ENCODE measurements at places on chromosomes 6 and 20.

- H3K27me3 ChIP-seq, result no peaks in the 10 kb centered on the region
- no peak for DNase-seq
- H3K27ac ChIP-seq, result no peak overlapping the region
- no peak overlapping the region for H3K4me3 ChIP-seq
- no peaks in the 10 kb centered on the region for H3K36me3 ChIP-seq
- no peaks in the 10 kb centered on the region for H3K4me1 ChIP-seq
Measured at GRCh38 chr6:39649996-39650395, 75.2 kb downstream of the KIF6 start.

- no peaks in the 10 kb centered on the region for H3K36me3 ChIP-seq
- H3K4me1 ChIP-seq, result no peaks in the 10 kb centered on the region
- no peak for DNase-seq
Measured at GRCh38 chr20:6993511-6993910, 226.0 kb downstream of the BMP2 start.

DNA sequence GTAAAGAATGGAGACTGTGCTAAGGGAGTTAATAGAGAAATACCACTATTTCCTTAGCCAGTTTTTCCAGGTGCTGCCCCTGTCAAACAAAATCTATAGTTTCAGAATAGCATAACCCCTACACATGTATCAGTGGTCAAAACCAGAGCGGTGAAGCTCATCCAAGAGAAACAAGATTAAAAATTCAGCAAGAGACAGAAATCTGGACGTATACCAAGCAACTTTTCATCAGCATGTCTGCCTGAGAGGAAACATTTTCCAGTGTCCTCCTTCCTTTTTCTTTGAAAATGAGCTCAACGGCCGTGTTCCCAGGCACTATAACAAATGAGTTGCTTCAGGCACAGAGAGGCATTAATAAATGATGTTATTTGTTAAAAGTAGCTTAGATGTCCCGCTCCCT lies 416.5 kb downstream of the BCKDHB start:
- no peaks in the 10 kb centered on the region for H3K36me3 ChIP-seq
- peak overlapping the region; percentile 61 for H3K4me3 ChIP-seq
- H3K27me3 ChIP-seq, result no peaks in the 10 kb centered on the region

GRCh38 chr6:134515986-134516385 lies 198.1 kb upstream of the SGK1 start:
- H3K36me3 ChIP-seq, result no peaks in the 10 kb centered on the region
- H3K4me3 ChIP-seq, result no peak overlapping the region
- H3K4me1 ChIP-seq, result no peaks in the 10 kb centered on the region
- no peak overlapping the region for H3K27ac ChIP-seq

- no peak overlapping the region for H3K27ac ChIP-seq
- no peaks in the 10 kb centered on the region for H3K27me3 ChIP-seq
- no peaks in the 10 kb centered on the region for H3K36me3 ChIP-seq
- no peak overlapping the region for H3K4me3 ChIP-seq
- H3K4me1 ChIP-seq, result no peaks in the 10 kb centered on the region
Measured at GRCh38 chr6:25025248-25025918, 89.6 kb upstream of the RIPOR2 start.

DNA sequence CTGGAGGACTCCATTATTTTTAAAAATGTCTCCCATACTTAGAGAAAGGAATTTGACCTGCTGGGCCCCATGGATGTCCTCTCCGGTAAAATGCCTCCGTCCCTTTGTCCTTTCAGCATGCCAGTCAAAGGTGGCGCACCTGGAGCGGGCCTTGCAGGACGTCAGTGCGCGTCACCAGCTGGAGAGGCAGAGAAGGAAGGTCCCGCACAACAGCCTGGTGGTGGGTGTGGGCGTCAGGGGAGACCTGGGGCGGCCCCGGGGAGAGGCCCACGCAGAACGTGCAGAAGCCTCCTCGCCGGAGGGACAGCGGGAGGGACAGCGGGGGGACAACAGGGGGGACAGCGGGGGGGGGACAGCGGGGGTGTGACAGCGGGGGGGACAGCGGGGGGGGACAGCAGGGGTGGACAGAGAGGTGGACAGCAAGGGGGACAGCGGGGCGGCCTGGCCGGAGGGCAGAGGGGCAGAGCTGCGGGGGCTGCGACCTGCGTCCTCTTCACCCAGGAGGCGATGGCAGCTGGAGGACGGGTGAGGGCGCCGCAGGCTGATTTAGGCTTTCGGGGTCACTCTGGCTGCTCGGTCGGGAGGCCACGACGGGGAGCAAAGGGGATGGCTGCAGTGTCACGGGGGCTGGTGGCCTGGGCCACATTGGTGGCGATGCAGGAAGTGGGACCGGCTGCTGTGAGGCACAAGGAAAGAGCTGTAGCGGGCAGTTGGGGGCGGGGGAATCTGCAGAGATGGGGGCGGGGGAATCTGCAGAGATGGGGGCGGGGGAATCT lies 859 bp upstream of the KIF25 start:
- H3K36me3 ChIP-seq, result no peaks in the 10 kb centered on the region
- DNase-seq, result no peak
- H3K27me3 ChIP-seq, result no peaks in the 10 kb centered on the region

DNA sequence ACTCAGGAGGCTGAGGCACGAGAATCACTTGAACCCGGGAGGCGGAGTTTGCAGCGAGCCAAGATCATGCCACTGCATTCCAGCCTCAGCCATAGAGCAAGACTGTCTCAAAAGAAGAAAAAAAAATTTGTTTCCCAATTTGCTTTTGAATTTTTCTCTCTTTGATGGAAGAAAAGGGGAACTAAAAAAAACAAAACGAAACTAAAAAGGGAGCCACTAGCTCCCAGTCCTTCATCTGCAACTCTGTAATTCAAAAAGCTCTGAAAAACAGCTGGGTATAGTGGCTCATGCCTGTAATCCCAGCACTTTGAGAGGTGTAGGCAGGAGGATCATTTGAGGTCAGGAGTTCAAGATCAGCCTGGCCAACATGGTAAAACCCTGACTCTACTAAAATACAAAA lies 9.5 kb downstream of the OVOL2 start:
- no peaks in the 10 kb centered on the region for H3K36me3 ChIP-seq
- DNase-seq, result no peak
- no peak overlapping the region for H3K4me3 ChIP-seq
- no peaks in the 10 kb centered on the region for H3K4me1 ChIP-seq
- H3K27me3 ChIP-seq, result no peaks in the 10 kb centered on the region
- H3K27ac ChIP-seq, result no peak overlapping the region

DNA sequence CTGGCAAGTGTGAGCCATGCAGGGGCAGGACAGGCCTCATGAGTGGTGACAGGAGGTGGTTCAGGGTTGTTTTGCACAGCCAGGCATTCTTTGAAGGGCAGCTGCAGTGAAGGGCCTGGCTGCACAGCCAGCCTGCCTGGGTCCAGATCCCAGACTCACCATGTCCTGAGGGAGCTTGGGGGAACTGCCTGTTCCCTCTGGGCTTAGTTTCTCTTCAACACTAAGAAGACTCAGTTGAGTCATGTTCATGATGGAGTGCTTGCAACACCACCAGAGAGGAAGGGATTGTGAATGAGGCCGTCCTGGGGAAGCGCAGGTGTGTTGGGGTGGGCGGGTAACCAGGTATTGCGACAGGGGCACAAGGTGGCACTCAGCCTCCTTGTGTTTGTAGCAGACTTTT lies 102.4 kb downstream of the CDH26 start:
- no peak for DNase-seq
- no peak overlapping the region for H3K27ac ChIP-seq
- H3K27me3 ChIP-seq, result no peaks in the 10 kb centered on the region
- no peak overlapping the region for H3K4me3 ChIP-seq
- no peaks in the 10 kb centered on the region for H3K36me3 ChIP-seq

- H3K27me3 ChIP-seq, result no peaks in the 10 kb centered on the region
- no peaks in the 10 kb centered on the region for H3K4me1 ChIP-seq
Measured at GRCh38 chr20:11320033-11320432, 597.7 kb upstream of the BTBD3 start.

- DNase-seq, result peak; percentile 33
- no peaks in the 10 kb centered on the region for H3K36me3 ChIP-seq
- no peaks in the 10 kb centered on the region for H3K4me1 ChIP-seq
- H3K27me3 ChIP-seq, result no peaks in the 10 kb centered on the region
- peak overlapping the region; percentile 43 for H3K4me3 ChIP-seq
- H3K27ac ChIP-seq, result no peak overlapping the region
Measured at GRCh38 chr6:32796848-32797776, 19.7 kb downstream of the HLA-DOB start.

DNA sequence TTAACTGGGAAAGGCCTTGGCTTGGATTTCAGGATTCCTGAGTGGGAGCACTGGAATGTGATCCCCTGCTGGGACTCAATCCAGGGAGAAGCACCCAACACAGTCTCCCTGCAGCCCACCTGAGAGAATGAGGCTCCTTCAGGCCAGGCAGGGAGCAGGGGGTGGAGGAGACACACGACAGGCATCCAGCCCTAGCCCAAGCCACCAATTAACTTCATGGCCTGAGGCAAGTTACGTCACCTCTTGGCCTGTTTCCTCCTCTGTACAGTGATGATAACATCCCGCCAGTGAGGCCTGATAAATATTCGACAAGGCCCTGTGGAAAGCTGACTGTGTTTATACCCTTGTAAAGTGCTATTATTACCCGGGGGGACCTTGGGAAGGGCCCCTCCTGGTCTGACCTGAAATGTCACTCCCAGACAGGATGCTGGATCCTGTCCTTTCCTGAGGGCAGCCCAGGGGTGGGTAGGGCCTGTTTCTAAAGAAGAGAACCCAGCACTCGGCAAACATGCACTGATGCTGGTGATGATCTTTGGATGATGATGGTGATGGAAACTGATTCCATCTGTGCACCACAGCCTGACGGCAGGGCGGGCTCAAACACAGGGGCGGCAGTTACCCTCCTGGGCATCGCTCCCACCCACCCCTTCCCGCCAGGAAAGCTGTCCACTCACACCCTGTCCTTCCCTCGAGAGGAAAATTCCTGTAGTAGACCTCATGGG lies 12.4 kb downstream of the FRS3 start:
- no peaks in the 10 kb centered on the region for H3K4me1 ChIP-seq
- H3K36me3 ChIP-seq, result peaks cover 13% of the 10 kb centered on the region
- no peak for DNase-seq
- H3K4me3 ChIP-seq, result no peak overlapping the region
- no peak overlapping the region for H3K27ac ChIP-seq
- H3K27me3 ChIP-seq, result no peaks in the 10 kb centered on the region

DNA sequence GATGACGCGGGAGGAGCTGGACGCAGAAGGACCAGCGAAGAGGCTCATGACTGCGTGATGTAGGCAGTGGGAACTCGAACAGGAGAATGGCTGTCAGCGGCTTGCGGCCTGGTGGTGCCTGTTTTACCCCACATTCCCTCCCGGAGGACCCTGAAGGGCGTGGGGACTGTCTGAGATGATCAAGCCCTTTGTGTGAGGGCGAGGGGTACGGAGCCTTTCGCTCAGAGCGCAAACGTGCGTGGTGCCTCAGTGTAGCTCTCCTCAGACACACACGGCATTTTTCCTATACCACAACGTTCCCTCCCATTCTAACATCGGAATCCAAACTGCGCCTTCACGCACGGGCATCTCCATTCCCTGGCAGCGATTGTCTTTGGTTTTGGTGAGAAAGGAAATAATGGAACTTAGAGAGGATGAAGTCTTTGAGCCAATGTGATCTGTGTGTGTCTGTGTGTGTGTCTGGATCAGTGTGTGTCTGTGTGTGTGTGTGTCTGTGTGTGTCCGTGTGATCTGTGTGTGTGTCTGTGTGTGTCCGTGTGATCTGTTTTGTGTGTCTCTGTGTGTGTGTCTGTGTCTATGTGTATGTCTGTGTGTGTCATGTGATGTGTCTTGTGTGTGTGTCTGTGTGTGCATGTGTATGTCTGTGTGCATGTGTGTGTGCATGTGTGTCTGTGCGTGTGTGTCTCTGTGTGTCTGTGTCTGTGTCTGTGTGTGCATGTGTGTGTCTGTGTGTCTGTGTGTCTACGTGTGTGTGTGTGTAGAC lies 5.3 kb downstream of the PTK6 start:
- no peak overlapping the region for H3K27ac ChIP-seq
- no peak for DNase-seq
- H3K36me3 ChIP-seq, result no peaks in the 10 kb centered on the region
- H3K4me3 ChIP-seq, result no peak overlapping the region

GRCh38 chr6:52335576-52335975 lies 26.4 kb upstream of the PAQR8 start:
- no peaks in the 10 kb centered on the region for H3K4me1 ChIP-seq
- no peak for DNase-seq
- no peak overlapping the region for H3K27ac ChIP-seq
- H3K36me3 ChIP-seq, result no peaks in the 10 kb centered on the region

DNA sequence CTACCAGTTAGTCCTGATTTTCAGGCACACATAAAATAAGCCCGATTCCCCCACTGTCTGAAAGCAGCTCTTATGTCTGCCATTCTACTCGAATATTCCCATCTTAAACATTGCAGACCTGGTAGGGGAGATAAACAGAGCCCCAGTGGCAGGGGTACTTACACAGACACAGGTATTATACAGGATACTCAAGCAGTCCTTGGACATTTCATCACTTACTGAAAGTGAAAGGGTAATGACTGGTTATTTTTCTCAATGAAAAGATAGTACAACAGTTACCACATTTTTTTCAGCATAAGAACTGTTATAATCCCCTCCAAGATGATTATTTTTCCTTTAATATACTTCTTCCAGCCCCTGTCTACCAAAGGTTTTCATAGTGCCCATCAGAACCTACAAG lies 37.8 kb downstream of the TRPC4AP start:
- DNase-seq, result no peak
- H3K27me3 ChIP-seq, result no peaks in the 10 kb centered on the region
- peaks cover under 1% of the 10 kb centered on the region for H3K36me3 ChIP-seq
- no peak overlapping the region for H3K4me3 ChIP-seq
- H3K4me1 ChIP-seq, result peaks cover 43% of the 10 kb centered on the region

DNA sequence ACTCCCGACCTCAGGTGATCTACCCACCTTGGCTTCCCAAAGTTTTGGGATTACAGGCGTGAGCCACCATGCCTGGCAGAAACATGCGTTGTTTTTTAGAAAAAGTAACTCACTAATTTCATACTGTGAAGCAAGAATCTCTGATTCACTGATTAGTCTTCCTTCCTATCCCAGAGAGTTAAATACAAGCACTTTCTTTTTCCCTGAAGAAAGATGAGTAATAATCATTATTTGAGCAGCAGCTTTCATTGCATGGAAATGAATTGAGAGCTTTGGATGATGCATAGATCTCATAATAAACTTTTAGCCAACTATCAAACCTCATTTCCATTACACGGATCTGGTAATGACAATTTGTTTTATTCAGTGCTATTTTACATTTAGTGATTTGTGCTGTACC lies 892.5 kb upstream of the EYS start:
- no peaks in the 10 kb centered on the region for H3K4me1 ChIP-seq
- no peak overlapping the region for H3K4me3 ChIP-seq
- H3K27ac ChIP-seq, result no peak overlapping the region
- H3K36me3 ChIP-seq, result no peaks in the 10 kb centered on the region

GRCh38 chr6:19719691-19720128 lies 117.5 kb upstream of the ID4 start:
- H3K27ac ChIP-seq, result peak overlapping the region; percentile 26
- peaks cover 33% of the 10 kb centered on the region for H3K4me1 ChIP-seq
- peak overlapping the region; percentile 32 for H3K4me3 ChIP-seq
- no peaks in the 10 kb centered on the region for H3K27me3 ChIP-seq

All from thoracic aorta (tissue), 2 donors.